ENCODE measurements at places on chromosomes 2 and 18.

- DNase-seq = no peak
Measured at GRCh38 chr2:191618046-191618780, 59.7 kb upstream of the NABP1 start.

- DNase-seq = no peak
Measured at GRCh38 chr2:241857041-241857541, 1.6 kb downstream of the PDCD1 start.

- DNase-seq = no peak
Measured at GRCh38 chr18:68354176-68354575, 360.7 kb downstream of the TMX3 start.

GRCh38 chr18:59994357-59994756, 94.6 kb downstream of the PMAIP1 start:
- DNase-seq = no peak

DNA sequence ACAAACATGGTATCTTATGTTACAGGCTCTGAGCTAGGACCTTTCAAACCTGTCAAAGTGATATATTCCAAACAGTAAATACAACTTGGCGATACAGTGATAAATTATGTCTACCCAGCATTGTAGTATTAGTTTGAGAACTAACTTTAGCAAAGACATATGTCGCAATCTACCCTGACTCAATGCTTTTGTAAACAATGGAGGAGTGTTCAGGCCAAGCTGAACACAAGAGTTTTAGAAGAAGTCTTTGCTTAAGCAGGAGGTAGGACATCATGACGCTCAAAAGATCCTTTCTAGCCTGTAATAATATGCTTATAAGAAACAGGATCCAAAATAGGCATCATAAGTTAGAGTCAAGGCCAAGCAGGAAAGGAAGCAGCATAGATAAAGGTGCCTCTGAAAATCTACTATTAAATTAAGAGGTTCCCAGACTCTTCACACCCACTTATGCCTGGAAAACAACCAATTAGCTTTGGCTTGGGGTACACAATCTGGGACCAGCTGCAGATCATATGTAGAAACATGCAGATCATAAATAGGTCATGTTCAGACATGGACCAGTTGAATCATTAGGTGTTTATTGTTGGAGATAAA, 132.5 kb downstream of the CSRNP3 start:
- DNase-seq = no peak

DNA sequence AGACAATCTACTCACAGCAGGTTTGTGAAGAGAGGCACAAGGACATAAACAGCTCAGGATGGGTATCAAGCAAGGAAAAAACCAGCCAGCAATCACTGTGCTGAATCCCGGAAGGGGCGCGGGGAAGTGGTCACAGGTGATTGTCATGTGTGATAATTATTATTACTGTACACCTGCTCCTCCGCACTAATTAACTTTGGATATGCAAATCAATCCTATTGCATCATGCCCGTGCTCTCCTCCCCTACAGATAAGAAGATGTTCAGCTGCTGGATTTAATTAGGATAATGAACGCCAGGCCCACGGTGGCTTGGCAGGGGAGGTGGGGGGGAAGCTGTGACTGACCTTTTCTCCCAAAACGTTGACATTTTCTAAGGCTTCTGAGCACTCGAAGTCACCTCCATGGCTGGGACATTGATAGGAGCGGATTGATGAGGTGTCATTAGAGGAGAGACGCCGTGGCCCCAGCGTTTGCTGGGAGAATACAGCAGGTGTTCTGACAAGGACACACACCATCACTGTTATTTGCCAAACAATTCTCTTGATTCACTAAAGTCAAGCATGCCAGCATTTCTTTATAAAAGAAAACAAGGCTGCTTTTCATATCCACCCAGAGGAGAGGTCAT, 160.3 kb upstream of the VRK2 start:
- no peak for DNase-seq

DNA sequence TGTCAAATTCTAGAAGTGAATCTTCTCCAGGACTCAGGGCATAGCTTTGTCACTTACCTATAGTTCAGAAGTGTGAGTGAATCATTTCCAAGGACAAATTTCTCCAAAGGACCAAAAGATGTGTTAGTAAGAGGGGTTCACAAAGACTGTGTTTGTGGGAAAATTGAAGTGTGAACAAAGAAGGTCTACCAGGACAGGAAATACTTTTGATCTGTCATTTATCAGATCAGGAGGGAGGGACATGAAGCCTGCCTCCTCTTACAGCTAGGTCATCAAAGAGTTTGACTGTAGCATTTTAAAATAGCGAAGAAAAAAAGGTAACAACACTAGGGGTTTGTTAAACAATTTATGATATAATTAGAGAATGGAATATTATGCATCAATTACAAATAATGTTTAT, 2.0 kb upstream of the CD28 start:
- no peak for DNase-seq

DNA sequence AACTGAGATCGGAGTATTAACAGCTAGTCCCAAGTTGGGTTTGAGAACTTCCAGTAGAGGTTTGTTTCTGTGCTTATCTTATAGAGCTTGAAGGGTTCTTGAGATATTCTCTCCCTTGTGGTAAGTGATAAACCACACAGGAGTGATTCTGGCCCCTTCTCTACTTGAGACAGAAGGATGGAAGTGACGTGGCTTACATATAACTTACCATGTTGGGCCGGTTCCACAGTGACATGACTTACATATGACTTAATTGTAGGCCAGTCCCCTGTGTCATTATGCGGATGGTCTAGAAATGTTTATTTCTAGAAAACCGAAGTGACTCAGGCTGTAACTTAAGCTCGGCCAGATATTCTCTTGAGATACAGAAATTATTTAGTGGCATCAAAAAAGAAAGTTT, 62.7 kb downstream of the TRAPPC12 start:
- no peak for DNase-seq

- DNase-seq = no peak
Measured at GRCh38 chr2:96524482-96525210, 11.9 kb upstream of the ARID5A start.

GRCh38 chr2:236939721-236940231, 145.9 kb upstream of the COPS8 start:
- no peak for DNase-seq

DNA sequence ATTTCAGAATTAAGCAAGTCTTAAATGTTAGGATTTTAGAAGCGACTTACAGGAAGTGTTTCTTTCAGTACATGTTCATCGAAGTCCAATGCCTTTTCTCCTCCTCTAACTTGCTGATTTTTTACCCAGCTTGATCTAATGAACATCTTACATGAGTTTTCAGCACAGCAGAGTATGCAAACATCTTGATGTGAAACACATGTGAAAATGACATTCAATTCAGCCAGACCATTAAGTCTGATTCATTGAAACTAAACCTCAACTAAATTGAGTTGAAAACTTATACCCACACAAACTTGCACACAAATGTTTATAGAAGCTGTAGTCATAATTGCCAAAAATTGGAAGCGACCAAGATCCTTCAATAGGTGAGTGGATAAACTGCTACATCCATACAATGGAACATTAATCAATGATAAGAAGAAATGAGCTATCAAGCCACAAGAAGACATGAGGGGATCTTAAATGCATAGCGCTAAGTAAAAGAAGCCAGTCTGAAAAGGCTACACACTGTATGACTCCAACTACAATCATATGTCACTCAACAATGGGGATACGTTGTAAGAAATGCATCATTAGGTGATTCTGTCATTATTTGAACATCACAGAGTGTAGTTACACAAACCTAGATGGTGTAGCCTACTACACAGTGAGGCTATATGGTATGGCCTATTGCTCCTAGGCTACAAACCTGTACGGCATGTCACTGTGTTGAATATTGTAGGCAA, 18.5 kb downstream of the PSTPIP2 start:
- DNase-seq = no peak

DNA sequence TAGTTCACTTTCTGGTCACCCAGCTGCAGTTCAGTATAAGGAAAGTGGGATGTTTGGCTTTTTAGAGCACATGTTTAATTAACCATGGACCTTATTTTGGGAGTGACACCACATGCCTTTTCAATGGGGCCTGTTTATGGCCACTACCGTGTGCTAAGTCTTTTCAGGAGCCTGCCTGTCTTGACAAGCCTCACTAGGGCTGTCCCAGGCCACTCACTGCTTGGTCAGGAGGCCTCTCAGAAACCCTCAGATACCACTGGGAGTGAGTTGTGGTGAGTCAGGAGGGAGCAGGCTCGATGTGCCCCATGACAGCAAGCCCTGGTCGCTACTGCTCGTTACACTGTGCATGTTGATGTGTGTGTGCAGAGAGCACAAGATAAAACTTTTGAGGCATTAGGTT, 123.0 kb downstream of the MAP4K4 start:
- DNase-seq = no peak

GRCh38 chr18:45004546-45005080, 323.9 kb downstream of the SETBP1 start:
- DNase-seq = no peak

GRCh38 chr18:54726143-54726542, 102.1 kb upstream of the RAB27B start:
- no peak for DNase-seq

DNA sequence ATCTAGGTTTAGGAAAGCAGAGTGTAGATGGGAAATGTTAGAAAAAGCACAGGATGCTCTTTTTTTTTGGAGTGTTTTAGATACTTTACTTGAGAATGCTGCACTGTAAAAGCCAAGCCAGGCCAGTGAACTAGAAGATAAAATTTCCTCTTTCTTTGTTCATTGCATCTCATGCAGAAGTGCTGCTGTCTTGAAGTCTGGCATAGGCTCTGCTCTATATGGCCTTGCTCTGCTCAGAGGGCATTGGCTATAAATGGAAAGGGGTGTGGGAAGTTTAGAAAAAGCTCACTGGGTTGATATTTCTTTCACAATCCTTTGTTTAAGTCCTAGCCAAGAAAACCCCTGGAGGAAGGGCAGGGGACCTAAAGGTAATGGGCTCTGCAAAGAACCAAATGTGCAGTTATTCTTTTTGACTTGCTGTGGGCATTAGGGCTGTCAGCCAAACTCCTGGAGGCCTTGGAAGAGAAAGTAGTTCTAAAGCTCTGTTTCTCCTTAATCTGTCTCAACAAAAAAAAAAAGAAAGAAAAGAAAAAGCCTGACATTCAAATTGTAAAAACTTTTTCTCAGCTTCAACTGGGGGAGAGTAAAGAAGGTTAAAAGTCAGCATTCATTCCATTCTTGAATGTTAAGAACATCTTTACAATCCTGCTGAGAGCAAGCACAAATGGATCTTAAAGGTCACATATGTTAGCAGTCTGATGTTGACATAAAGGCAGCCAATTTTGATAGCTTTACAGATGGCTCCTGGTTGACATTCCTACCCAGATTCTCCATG, 338.3 kb downstream of the GULP1 start:
- no peak for DNase-seq

- DNase-seq = no peak
Measured at GRCh38 chr18:57728941-57729511, 74.1 kb downstream of the ATP8B1 start.

DNA sequence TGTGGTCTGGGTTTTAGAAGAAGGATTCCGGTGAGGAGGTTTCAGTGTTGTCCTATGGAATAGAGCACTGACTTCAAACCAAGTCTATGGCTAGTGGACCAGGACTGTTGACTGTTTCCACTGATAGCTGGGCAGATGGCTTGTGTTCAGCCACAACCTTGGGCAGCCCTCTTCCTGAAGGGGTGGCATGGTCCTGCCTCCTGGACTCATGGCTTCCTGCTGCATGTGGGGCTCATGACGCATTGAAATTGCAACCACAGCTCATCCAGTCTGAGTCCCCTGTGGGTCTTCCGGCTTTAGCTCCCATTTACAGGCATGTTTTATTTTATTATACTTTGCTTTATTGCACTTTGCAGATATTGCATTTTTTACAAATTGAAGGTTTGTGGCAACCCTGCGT, 105.0 kb downstream of the B3GNT2 start:
- no peak for DNase-seq

DNA sequence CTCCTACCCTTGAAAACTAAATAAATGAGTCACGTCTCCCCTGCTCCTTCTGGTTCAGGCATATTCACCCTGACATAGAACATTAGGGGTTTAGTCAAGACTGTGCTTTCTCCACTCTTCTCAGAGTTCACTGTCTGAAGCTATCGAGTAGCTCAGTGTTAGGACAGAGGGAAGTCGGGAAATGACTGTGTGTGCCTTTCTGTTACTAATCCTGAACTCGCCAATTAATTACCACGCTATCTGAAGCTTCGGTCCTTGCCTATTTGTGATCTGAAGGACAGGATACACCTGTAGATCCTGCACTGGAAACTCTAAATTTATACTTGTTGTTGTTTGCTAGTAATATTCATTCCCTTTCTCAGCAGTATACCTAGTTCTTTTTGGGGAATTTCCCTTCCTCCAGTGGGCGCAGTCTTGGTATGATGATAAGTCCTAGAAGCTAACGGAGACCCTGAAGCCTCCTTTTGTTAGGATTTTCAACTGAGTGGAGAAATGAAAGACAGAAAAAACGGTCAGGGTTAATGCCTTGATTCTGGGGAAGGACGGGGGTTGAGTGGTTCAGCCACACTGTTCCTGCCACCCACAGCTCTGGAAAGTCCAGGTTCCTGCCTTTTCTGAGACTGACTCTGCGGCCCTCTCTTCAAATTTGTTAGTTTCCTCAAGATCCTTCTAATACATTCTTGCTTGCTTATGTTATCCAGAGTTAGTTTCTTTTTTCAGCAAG, 218.0 kb downstream of the DLGAP1 start:
- no peak for DNase-seq

DNA sequence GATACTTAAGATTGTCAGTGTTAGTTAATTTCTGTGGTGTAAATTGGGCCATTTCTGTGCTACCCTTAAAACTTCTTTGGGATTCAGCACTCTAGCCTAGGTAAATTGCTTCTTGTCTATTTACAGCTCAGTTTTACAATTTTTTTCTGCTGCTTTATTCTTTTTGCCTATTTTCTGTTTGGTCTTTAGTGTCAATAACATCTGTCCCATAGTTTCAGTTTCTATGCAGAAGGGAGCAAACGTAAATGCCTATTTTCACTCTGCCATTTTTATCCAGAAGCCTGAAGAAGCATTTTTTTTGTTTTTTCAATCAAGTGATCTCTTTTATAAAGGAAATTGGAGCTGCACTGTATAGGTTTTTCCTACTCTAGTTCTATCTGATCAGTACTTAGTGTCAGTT, 564.9 kb upstream of the MEX3C start:
- DNase-seq = no peak

DNA sequence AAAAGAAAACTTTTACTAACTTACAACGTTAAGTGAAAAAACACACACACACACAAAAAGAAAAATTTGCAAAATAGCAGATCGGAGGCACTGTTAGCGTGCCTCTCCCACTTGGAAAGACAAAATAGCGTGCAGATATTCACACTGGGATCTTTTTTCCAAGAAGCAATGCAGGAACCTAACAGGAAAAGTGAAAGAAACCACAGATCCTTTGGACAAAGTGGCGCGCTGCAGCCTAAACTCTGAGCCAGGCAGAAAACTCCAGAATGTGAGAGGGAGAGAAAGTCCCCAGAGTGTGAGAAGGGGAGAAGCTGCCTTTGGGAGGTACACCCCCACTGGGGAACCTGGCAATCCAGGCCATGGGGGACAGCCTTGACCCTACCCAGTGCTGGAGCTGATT, 70.7 kb upstream of the SERPINE2 start:
- DNase-seq = no peak

DNA sequence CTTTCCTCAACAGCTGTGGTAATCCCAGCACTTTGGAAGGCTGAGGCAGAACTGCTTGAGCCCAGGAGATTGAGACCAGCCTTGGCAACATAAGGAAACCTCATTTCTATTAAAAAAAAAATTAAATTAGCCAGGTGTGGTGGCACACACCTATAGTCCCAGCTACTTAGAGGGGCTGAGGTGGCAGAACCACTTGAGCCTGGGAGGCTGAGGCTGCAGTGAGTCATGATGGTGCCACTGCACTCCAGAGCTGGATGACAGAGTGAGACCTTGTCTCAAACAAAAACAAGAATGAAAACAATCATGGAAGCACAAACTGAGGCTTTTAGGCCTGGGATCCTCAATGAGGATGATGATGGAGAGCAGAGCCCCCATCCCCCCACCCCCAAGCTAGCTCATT, 19.8 kb downstream of the GAREM1 start:
- DNase-seq = no peak

Measured in activated CD4-positive, CD25-positive, alpha-beta regulatory T cell treated with anti-CD3 and anti-CD28 coated beads, Interleukin-2, amount 50 U/mL, for 16 hours (primary cell).